ENCODE measurements at places on chromosomes 16 and 17. TPM values are rescaled to one million over a fixed set of nuclear protein-coding genes. Genes with fewer than 3 reads are reported as not detected.

- DNase-seq = no peak
Measured at GRCh38 chr16:88978608-88979346, 1.8 kb upstream of the CBFA2T3 start.

- no peak for DNase-seq
Measured at GRCh38 chr16:11857161-11857560, 5.8 kb upstream of the RSL1D1 start.

GRCh38 chr17:79944251-79944812 lies 91.3 kb downstream of the TBC1D16 start:
- no peak for DNase-seq

DNA sequence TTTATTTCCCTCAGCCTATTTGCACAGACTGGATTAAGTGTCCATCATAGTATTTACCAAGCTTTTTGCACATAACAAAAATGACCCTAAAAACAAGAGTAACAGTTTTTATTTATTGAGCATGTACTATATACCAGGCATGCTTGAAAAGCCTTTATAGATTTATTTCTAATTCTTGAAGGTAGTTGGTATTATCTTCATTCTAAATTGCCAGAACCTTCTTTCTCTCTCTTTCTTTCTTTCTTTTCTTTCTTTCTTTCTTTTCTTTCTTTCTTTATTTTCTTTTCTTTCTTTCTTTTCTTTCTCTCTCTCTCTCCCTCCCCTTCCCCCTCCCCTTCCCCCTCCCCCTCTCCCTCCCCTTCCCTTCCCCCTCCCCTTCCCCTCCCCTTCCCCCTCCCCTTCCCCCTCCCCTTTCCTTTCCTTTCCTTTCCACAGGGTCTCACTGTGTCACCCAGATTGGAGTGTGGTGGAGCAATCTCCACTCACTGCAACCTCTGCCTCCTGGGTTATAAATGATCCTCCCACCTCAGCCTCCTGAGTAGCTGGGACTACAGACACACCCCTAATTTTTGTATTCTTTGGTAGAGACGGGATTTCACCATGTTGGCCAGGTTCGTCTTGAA lies 310.9 kb upstream of the RBFOX1 start:
- DNase-seq = no peak

STX1B gene
- 0.75 TPM for total RNA-seq

DNAH17 gene
- total RNA-seq = 0.02 TPM

XAF1 gene
- 34.1 TPM for total RNA-seq

DNA sequence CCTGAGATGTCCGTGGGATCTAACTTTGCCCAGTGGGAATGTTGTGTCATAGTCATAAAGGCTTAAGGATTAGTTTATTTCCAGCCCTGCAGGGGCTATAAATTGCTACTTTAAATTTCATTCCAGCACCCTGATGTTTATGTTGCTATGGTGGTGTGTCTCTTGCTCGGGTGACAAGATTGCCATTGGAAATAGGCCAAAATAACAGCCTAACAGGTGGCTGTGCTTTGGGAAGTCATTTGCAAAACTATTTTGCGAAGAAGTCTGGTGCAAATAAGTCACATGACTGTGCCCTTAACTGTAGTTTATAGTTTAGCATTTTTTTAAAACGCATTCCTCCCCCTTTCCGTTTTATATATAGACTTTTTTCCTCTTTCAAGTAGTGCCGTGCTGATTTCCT lies 23.1 kb downstream of the PITPNC1 start:
- DNase-seq = no peak

DNA sequence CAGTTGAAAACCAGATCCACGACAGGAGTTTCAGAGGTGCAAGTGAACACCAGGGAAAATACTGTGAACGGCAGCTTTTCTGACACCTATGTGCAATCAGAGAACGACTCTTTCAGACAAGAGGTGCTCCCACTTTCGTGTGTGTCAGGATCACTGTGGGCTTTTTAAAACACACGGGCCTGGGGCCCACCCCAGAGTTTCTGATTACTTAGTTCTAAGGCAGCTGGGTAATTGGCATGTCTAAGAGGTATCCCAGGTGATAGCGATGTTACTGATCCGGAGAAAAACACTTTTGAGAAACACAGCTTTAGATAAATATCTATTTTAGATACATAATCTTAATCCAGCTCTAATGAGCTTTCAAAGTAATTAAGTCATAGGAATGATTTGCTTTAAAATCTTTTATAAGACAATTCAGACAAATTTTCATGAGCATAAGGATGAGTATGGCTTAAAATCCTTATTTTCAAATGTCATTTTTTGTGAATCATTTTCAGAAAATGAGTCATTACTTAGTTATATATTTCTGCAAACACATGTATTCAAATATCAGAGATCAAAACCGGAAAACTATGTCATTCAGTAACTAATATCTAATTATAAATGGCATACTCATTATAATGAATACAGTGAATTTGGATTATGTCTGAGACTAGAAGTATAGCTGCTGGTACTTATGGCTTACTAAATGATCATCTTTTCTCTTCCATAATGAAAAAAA lies 217.9 kb upstream of the PSMD7 start:
- no peak for DNase-seq

DNA sequence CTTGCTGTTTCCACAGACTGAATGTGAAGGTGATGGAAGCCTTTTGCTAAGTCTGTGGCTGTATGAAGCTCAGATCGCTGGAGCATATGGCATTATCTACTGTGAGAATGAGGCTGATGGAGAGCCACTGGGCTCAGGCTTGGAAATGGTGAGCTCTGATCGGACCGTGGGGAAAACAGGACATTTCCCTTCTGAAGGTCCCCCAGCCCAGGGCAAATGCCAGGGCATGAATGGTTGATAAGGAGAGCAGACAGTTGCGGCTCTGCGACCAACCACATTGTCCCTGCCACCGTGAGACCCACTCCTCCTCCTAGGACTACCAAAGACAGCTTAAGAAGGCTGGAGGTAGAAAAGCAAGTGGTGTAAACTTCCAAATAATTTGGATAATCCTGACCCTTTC lies 4.7 kb upstream of the CUEDC1 start:
- no peak for DNase-seq

GRCh38 chr16:12339686-12340085 lies 363.2 kb downstream of the SNX29 start:
- DNase-seq = no peak

GRCh38 chr17:61175298-61176142 lies 224.1 kb upstream of the TBX2 start:
- no peak for DNase-seq

NTHL1 gene
- total RNA-seq = 57.7 TPM

DNA sequence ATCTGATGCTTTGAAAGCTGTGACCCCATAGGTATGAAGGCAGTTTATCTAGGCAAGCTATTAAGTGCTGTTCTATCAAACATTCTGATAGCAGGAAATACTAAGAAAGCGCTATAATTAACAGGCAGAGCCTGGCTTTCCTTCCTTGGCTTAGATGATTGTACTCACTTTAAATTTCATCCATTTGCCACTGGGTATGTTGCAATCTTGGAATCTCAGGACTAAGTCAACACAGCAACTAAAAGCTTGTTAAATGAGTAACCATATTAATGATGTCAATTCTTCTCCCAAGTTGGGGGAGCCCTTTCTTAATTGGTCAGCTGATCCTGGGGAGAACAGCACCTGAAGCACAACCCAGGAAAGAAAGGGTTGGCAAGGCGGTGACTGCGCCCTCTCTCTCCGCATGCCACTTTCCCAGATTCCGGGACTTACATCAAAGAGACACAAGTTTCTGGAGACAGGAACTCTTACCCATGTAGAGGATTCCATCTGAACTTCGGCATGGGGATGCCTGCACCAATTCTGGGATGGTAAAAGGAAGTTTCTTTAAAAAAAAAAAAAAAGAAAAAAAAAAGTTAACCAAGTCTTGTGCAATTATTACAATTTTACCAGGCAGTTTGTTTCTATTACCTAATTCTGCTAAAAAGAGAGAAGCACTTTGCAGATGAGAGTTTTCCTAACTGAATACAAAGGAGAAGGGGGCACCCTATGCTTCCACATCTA lies 54.4 kb upstream of the ICAM2 start:
- no peak for DNase-seq

SMTNL2 gene
- total RNA-seq = not detected

DNA sequence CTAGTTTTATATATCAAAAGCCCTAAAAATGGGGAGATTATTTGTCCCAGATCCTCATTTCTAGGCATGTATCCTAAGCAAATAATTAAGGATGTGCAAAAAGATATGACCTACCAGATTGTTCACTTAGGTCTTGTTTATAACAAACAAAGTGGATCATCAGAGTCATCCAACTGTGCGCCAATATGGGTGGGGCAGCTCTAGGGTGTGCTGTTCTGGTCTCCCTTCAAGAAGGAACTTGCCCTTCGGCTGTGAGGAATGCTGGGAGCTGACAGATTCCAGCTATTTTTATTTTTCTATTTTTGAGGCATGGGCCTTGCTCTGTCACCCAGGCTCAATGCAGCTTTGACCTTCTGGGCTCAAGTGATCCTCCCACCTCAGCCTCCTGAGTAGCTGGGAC lies 13.8 kb downstream of the CHP2 start:
- DNase-seq = no peak

SOX9 gene
- not detected for total RNA-seq

- no peak for DNase-seq
Measured at GRCh38 chr16:56094231-56094630, 97.1 kb upstream of the GNAO1 start.

DNA sequence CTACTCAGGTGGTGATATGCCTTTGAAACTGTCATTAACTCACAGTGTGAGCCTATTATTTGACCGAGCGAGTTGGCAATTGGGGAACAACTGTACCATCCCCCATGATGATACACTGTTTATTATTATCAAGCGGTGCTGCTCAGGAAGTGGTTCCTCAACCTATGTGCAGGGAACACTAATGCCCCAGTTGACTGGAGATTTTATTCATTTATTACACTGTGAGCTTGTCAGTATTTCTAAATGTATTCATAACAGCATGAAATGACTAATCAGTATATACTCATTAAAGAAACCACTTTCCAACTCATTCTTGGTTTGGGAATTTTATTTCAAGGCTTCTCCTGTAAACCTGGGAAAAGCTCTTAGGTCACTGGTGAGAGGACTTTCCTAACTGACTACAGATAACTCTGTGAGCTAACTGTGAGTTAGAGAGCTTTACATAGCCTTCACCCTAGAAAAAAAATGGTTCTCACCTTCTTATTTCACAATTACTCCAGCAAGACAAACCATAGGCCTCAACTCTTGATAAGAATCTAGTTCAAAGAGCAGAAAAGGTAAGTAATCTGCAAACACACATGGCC lies 42.4 kb downstream of the NXPH3 start:
- no peak for DNase-seq

GRCh38 chr16:89121691-89122321 lies 28.2 kb downstream of the ACSF3 start:
- DNase-seq = no peak

IGF2BP1 gene
- 0.09 TPM for total RNA-seq

CEP112 gene
- total RNA-seq = 2.0 TPM

DNA sequence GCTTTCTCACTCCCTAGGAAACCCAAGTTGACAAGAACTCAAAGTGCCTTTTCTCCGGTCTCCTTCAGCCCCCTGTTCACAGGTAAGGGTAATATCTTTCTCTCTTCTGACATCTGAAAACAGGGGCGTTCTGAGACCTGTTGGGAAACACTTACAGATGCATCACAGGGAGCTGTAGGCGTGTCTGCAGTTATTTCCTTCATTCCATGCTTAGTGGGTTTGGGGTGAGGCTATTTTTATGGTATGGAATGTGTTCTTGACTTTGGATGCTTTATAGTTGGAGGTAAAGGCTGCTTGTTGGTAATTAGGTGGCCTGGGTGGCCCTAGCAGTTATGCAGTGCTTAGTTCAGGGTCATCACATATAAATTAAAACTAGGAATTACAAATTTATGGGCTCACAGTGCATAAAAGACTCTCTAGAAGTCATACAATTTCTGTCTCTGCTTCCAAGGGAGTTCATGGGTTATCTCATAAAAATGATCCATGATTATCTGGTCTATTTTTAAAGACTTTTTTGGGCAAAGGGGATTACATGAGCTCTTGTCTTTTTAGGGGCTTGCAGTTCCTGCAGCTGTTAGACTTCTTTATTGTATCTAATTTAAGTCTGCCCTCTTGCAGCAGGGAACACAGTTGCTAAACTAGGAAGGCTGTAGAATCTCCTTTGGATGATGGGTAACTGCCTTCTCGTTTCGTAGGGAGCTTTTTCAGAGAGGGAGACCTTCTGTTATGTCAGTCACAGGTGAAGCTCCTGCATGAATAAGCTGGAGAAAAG lies 10.2 kb downstream of the SOCS7 start:
- no peak for DNase-seq

TBC1D3H gene
- total RNA-seq = not detected

NPIPB9 gene
- total RNA-seq = 3.6 TPM

DNA sequence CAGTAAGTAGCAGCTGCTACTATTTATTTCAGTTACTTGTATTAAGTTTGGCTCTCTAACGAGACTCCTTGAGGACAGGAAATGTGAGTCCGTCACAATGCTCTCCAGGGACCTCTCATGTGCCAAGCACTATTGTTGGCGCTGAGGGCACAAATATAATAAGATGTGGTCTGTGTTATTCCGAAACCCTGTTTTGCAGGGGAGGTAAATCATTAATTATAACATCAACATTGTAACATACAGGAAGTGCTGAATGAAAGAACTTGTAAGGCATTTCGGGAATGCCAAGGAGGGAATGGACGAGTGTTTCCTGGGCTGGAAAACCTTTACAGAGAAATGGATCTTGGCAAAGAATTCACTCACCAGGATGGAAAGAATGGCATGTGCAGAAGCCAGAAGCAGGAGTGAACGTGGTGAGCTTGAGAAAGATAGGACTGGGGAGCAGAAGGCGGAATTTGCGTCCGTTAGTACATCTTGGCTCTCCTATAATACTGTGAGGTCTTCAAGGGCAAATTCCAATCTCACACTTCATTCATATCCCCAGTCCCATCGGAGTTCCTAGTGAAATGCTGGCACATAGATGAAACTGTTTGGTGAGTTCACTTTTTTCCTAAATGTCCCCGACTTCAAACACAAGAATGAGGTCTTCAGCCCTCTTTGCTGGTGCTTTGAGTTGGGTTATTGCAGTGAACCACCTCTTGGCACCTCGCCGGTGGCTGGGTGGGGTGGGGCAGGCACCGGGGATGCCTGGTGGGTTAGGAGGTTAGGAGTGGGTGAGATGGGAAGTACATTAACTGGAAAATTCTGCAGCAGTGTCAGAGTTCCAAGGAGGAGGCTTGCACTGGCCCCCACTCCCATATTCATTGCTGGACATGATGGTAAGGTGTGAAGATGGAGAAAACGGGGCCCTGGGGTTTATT lies 11.5 kb downstream of the TAC4 start:
- no peak for DNase-seq

DNA sequence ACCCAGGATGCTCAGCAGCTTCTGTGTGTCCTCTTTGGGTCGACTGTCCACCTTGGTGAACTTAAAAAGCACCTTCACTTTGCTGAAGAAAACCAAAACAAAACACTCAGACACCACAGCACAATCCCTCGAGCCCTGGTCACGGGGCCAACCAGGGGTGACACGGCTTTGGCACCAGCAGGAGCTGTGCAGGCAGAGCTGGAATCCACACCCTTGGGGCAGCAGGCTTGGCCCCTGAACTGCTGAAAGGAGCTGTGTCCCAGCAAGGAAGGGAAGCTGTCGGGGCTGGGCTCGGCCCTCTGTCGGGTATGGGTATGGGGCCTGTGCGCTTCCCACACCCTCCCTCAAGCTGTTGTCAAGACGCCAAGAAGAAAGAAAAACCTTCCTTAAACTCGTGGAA lies 7.6 kb upstream of the PLD6 start:
- DNase-seq = no peak

MYH8 gene
- total RNA-seq = not detected

GRCh38 chr17:49015179-49015923 lies 18.2 kb downstream of the IGF2BP1 start:
- DNase-seq = no peak
